ENCODE measurements at places on chromosomes 5 and 9.
A peak's percentile ranks its signal among the peaks of the same experiment; 100 is the strongest.

DNA sequence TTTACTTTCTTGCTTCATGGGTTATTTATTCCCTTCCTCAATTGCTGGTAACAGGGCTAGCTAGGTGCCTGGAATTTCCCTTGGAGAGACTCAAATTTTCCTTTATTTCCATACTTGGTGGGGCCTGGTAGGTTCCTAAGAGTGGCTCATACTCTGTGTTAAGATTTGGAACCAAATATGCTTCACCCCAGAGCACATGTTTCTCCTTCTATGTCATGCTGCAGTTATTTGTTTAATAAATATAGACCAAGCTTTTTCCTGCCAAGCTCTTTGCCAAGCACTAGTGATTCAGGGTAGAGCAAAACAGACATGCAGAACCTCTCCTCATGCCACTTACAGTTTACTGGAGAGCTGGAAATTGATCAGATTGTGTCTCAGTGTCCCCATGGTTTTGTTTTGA, 290.3 kb upstream of the SGCD start:
- peak; percentile 33 for DNase-seq

GRCh38 chr9:120925535-120926396, 830 bp downstream of the TRAF1 start:
- DNase-seq = peak; percentile 80

DNA sequence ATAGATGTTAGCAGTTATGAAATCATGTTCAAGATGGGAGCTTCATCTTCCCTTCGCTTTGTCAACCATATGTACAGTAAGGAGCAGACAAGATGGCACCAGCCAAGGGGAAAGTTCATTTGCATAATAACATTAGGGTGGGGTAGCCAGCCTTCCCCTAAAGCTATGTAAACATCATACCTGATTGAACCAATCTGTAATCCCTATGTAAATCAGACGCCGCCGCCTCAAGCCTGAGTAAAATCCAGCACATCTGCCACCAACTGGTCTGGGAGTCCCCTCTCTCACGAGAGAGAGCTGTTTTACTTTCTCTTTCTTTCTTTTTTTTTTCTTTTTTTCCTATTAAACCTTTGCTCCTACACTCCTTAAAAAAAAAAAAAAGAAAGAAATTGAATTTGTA, 30.8 kb upstream of the REEP2 start:
- DNase-seq = no peak

DNA sequence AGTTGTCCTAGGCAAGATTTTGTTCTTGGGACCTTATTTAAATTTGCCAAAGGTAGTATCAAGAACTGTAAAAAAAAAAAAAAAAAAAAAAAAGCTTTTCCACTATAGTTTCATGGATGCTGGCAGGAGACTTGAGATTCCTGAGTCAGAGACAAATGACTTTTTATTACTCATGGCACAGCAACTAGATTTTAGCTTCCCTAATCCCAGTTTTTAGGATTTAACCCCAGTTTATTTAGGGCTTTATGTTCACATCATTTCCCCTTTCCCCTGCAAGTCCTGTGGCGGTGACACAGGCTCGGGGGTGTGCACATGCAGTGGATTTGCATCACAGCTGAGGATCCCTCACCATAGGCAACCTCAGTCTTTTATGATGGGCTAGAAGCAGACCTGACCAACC, 144.9 kb downstream of the GOLPH3 start:
- peak; percentile 60 for DNase-seq

DNA sequence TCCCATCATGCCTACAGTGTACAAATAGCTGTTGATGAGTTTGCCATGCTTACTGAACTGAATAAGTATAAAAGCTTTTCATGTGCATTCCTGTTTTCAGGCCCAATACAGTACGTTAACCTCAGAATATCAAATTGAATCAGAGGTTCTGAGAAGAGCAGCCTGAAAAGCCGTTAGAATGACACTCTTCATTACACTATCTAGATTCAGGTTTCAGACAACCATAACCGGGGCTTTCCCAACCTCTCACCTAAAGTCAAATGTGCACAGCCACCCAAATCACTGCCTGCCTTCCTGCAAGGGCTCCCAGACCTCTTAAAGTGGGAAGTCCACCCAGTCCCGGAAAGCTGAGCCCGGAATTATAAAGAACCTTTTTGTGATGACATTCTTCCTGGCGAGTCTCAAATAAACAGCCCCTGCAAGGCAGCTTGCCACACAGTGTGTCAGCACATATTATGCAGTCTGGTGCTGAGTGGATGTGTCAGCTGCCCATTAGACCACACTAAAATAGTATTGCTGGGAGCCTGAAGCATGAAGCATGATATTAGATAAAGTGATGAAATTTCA, 245.8 kb downstream of the TLE4 start:
- DNase-seq = no peak

- peak; percentile 34 for DNase-seq
Measured at GRCh38 chr5:78905084-78905938, 79.8 kb downstream of the ARSB start.

DNA sequence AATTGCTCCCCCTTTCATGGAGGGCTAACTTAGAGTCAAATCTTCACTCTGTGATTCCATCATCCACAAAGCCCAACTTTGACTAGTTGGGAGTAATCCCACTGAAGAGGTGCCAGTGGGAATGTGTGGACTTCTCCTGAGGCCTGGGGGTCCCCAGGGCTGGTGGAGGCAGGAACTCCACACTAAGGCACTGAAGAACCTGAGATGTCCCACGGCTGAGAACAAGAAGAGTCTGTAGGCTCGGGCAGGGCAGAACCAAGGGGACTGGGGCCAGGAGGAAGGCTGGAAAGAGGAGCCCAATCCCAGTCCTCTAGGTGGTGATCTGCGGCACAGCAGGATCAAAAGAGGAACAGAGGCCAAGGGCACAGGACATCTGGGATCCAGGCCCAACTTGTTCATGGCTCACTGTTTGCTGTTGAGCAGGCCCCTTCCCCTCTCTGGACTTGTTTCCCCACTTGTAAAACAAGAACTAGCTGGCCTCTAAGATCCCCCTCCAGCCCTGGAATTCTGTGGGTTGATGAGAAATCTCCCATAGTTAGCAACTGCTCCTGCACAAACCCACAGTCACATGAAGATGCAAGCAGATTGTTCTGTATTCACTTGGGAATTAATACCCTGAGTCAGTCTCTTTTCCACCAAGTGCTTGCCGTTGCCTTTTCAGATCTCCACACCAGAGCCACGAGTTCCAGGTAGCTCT, 32.7 kb upstream of the ALDH1B1 start:
- DNase-seq = peak; percentile 73

GRCh38 chr9:13718086-13718485, 438.6 kb upstream of the MPDZ start:
- peak; percentile 84 for DNase-seq

GRCh38 chr9:116358251-116358650, 204.7 kb downstream of the PAPPA start:
- DNase-seq = no peak

DNA sequence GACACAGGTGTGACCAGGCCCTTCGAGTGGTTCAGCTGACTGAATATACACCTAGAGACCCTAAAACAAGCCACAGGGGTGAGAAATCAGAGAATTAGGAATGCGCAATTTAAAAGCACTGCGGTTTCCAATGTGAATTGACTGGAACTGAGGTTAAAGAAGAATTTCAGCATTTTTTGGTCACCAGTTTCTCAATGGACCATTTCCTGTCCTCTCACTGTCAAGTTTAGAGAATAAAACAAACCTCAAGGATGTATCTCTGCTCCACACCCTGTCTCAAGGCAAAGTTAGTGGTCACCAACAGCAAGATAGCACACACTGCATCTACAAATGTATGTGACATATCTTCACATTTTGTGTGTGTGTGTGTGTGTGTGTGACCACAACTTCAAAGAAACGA, 143.8 kb upstream of the MAP3K1 start:
- DNase-seq = peak; percentile 25
